ENCODE measurements at places on chromosomes 5 and 9.

GRCh38 chr5:69288688-69289087, 43.9 kb downstream of the CCDC125 start:
- no peak for DNase-seq

DNA sequence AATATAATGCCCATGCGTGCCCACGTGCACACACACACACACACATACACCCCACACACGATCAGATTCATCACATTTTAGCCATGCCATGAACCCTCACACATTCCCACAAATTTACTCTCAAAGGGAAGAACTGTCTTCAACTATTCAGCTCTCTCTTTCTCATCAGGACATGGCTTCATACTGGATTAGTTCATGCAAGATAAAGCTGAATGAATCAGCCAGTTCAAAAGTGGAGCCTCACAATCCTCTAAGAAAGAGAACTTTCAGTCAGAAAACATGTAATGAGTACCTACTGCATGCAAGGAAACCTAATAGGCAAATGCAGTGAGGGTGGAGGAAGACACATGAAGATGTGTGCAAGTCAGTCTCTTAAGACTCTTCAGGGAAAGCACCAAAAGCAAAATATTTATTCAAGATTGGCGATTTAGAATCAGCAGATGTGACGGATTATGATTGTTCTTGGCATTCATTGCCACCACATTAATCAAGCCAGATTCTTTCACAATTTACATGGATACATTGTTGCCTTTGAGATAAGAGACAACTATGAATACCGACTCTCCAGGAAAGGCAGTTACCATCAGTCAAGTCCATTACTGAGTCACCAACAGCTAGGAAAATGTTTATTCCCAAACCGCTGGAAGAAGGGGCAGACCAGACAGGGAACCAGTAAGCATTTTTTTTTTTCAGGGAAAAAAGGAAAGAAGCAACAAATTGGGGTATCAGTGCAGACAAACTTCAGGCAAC, 30.3 kb upstream of the PUM3 start:
- DNase-seq: no peak

DNA sequence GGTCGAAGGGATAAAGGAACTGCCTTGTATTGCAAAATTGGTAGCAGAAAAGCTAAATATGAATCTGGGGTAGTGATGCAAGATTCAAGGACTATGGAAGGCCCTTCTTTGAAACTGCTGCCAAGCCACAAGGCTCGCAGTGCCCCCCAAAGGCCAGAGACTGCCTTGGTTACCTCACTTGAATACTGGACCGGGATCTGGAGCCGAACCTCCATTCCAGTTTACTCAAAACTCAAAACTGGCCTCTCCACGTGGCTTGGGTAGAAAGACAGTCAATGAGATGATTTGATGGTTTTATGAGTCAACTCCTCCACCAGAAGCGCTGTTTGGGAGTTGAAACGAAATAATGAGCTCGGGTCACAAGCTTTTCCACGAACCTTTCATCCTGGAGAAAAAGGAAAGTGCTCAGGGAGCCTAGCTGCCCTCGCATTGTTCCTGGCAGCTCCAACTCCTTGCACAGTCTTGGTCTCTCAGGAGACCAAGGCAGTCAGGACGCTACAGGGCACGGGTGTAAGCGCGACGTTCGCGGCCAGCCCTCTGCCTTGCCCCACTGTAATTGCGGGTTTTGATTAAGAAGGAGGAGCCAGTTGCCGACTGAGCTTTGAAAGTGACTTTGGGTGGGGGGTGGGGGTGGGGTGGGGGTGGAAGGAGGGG, 2.8 kb downstream of the ST8SIA4 start:
- DNase-seq: peak; percentile 18

DNA sequence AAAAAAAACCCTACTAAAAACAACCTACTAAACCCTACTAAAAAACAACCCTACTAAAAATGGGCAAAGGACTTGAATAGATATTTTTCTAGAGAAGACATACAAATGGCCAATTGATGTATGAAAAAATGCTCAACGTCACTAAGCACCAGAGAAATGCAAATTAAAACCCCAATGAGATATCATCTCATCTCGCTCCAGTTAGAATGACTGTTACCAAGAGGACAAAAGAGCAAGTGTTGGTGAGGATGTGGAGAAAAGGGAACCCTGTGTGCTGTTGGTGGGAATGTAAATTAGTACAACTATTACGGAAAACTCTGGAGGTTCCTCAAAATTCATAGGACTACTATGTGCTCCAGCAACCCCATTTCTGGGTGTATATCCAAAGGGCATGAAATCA, 10.8 kb downstream of the SDHA start:
- no peak for DNase-seq
